Aorta (tissue), 5 donors: ENCODE measurements at places on chromosomes 11 and 22. TPM values are rescaled to one million over a fixed set of nuclear protein-coding genes. Genes with fewer than 3 reads are reported as not detected.

The ABCC8 gene
- total RNA-seq, result 0.32 TPM

The PTDSS2 gene
- total RNA-seq, result 19.2 TPM

The SCN3B gene
- 1.3 TPM for total RNA-seq

The MYRF gene
- 1.1 TPM for total RNA-seq

The RFPL1 gene
- total RNA-seq, result not detected

The CASP5 gene
- total RNA-seq, result 0.88 TPM

The RHOD gene
- total RNA-seq, result 19.4 TPM

The VPS26B gene
- total RNA-seq, result 42.9 TPM

The SERPIND1 gene
- total RNA-seq, result 0.15 TPM

The PTPMT1 gene
- total RNA-seq, result 26.1 TPM

The PLEKHA7 gene
- total RNA-seq, result 9.9 TPM

The GGT1 gene
- total RNA-seq, result 14.2 TPM

The MAPK8IP2 gene
- total RNA-seq, result 0.26 TPM

The H19 gene
- 318 TPM for total RNA-seq

DNA sequence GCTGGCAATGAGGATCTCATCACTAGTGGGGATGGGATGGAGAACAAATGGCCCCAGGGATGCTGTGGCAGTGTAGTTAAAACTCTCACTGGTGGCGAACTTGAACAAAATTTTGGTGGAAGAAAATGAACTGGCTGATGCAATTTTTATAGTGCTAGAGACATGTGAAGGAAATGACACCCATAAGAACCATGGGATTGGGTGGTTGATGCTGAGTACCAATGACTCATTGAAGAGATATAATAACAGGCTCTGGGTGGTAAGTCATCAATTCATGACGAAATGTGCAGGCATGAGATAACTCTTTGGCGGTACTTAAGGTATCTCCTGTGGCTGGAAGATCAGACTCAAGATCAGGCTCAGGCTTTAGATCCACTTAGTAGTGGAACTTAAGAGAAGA is 172.9 kb upstream of the DDI1 start:
- DNase-seq, result no peak

GRCh38 chr11:75775056-75775455 is 6.5 kb downstream of the DGAT2 start:
- DNase-seq, result peak; percentile 5

GRCh38 chr11:122122179-122122578 is 6.2 kb upstream of the BLID start:
- DNase-seq, result no peak

- peak; percentile 46 for DNase-seq
These were observed 24.1 kb upstream of the WNT11 start for GRCh38 chr11:76230392-76230791.

DNA sequence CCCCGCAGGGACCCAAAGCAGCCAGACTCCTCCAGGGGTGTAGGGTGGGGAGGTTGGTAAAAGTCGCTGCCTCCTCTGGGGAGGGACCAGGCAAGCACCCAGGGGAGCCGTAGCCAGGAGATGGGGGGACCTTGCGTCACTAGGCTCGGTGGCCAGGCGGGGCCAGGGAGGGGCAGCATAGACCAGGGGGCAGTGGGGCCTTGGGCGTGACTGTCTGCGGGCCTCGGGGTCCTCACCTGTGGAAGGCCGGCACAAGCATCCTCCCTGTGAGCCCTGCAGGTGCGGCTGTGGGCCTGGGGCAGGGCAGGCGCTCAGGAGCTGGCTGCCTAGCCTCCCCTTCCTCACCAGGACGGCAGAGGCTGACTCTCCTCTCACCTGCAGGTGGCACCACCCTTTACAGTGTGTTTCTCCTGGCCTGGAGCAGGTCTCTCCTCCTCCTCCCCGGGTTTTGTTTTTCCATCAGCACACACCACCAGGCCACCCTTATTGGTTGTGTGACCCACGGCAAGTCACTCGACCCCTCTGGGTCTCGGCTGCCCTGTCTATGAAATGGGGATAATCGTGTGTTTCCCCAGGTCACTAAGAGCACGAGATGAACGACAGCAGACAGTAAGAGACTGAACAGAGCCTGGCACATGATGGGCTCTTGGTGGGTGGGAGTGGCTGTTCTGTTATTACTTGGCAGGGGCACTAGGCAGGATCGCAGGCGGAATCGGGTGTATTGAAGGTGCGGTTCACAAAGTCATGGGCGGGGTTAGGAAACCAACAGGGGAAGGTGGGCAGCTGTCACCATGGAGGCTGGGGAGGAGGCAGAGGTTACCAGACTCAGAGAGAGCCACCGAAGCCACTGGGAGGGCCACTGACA is 52.7 kb downstream of the FLRT1 start:
- no peak for DNase-seq

- peak; percentile 88 for DNase-seq
These were observed 922 bp upstream of the CSNK1E start for GRCh38 chr22:38317995-38318715.

GRCh38 chr11:88405853-88406252 is 68.3 kb upstream of the CTSC start:
- DNase-seq, result no peak

GRCh38 chr11:70688142-70688541 is 289.8 kb downstream of the CTTN start:
- DNase-seq, result no peak

GRCh38 chr22:20203552-20204201 is 52.8 kb upstream of the CCDC188 start:
- DNase-seq, result no peak

- DNase-seq, result peak; percentile 83
These were observed 2.3 kb downstream of the CASTOR1 start for GRCh38 chr22:30286813-30287647.

GRCh38 chr11:47099214-47099917 is 77.3 kb downstream of the ARFGAP2 start:
- DNase-seq, result no peak

DNA sequence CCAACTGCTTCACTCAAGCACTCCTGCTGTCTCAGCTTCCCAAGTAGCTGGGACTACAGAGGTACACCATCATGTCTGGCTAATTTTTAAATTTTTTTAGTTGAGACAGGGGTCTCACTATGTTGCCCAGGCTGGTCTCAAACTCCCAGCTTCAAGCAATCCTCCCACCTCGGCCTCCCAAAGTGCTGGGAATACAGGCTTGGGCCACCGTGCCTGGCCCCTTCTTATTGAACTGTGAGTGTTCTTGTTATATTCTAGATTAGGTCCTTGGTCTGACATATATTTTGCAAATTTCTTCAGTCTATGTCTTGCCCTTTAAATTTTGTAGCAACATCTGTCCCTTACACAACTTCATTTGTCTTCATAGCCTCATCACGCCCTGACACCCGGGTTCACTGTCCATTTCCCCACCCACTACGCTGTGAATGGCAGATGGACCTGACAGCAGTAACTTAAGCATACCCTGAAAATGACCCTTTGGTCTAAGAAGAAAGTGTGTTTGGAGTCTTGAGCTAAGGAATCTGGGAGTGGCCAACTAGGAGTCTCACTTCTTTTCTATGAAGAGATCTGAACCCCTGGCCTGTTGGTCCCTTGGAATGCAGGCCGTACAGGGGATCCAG is 4.2 kb upstream of the FAM118A start:
- DNase-seq, result no peak

- DNase-seq, result no peak
These were observed 137.5 kb upstream of the SYT13 start for GRCh38 chr11:45423475-45424120.

- DNase-seq, result no peak
These were observed 357.2 kb downstream of the OPCML start for GRCh38 chr11:133175103-133175502.

GRCh38 chr11:123754101-123754568 is at the start of gene OR6X1:
Gene OR6X1, minus strand, starts transcription at chr11:123754518. Its CDS starts 0 bp downstream, at chr11:123754518.
- no peak for DNase-seq

DNA sequence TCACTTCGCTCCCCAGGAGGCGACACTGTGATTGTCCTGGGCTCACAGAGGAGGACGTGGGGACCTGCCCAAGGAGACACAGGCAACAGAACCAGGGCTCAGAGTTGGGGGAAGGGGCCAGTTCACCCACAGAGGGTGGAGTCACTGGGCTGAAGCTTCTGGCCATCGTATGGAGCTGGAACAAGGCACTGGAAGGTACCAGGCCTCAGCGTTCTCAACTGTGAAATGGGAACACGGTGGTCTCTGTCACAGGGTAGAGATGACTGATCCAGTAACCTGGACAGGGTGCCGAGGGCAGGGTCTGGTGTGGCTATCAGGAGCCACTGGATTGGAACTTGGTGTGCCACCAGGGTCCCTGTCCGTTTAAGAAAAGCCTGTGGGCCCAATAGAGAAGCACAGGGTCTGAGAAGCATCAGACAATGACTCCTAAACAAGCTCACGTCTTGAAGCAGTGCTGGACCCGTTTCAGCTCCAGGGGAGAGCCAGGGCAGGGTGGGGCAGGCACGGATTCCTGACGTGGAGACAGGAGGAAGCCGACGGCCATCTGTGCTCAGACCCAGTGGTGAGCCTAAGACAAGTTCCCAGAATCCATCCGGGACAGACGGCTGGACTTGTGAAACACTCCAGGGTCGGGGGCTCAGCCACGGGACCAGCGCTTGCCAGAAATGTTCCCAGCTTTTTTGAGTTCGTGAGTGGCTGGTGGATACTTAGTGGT is 25.0 kb upstream of the KCNQ1OT1 start:
- DNase-seq, result no peak

GRCh38 chr11:58647866-58648265 is 25.4 kb downstream of the CNTF start:
- no peak for DNase-seq

- DNase-seq, result no peak
These were observed 365.7 kb upstream of the CADM1 start for GRCh38 chr11:115869780-115870431.

DNA sequence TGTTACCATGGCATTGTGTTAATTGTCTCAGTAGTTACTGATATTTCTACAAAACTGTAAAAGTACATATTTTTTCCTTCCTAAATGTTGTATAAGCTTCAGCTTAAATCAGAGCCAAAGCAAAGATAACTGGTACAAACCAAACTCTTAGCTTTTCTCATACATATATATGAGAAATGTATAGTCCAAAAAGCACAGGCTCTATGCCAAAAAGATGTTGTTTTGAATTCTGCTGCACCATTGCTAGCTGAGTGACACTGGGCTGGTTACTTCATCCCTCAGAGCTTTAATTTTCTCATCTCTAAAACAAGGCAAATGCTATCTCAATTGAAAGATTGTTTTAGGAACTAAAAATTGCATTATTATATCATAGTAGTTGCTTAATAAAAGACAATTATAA is 6.7 kb upstream of the GRIA4 start:
- no peak for DNase-seq

DNA sequence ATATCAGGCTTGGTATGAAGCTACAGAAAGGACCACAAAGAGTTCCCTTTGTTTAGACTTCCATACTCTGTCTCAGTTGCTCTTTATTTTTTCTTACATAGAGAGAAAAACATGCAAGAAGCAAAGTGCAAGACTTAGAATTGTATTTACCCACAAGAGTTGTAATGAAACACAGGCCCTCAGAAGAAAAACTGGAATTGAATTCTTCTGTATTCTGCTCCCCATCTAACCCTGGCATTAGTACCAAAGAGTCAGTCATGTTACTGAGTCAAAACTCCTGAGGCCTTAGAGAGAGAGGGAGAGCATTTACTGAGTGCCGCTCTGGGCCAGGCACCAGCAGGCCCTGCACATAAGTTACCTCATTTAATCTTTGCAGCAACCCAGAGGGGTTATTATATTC is 43.9 kb upstream of the DLAT start:
- DNase-seq, result no peak

GRCh38 chr11:115077740-115078139 is 399.4 kb downstream of the NXPE2 start:
- DNase-seq, result no peak

DNA sequence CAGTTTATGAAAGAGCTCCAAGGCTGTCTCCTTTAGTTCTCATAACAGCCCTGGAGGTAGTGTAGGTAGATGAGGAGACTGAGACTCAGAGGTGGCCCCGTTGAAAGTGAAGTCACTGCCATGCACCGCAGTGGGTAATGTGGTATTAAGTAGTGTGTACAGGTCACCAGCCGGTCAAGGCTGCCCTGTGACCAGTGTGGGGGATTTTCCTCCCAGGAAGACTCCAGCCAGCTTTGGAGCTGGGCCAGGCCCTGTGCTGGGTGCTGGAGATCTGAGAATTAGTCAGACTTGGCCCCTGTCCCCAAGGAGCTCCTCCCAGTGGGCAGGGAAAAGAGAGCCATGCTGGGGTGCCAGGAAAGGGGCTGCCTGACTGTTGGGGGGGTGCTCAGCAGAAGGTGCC is 5.3 kb downstream of the OMP start:
- DNase-seq, result peak; percentile 90

GRCh38 chr11:86118253-86118652 is 49.4 kb upstream of the PICALM start:
- DNase-seq, result no peak

DNA sequence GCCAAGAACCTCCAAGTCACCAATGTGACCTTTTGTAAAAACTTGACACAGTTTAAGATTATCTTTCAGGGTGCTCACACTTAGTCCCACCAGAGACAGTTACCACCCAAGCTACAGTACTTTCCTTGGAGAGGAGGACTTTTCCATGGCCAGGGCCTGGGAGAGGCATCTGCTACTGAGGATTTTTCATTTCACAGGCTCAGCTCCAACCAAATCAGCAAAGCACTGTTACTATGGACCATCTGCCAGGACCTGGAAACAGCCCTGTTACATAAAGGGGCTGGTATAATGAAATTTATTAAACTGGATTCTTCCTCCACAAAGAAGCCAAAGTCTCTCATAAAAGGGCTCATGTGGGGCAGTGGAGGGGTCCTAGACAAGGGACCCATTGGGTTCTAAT is 38.6 kb downstream of the SERGEF start:
- DNase-seq, result no peak

GRCh38 chr11:2698386-2699184 is 1.2 kb downstream of the KCNQ1OT1 start:
- DNase-seq, result peak; percentile 12

DNA sequence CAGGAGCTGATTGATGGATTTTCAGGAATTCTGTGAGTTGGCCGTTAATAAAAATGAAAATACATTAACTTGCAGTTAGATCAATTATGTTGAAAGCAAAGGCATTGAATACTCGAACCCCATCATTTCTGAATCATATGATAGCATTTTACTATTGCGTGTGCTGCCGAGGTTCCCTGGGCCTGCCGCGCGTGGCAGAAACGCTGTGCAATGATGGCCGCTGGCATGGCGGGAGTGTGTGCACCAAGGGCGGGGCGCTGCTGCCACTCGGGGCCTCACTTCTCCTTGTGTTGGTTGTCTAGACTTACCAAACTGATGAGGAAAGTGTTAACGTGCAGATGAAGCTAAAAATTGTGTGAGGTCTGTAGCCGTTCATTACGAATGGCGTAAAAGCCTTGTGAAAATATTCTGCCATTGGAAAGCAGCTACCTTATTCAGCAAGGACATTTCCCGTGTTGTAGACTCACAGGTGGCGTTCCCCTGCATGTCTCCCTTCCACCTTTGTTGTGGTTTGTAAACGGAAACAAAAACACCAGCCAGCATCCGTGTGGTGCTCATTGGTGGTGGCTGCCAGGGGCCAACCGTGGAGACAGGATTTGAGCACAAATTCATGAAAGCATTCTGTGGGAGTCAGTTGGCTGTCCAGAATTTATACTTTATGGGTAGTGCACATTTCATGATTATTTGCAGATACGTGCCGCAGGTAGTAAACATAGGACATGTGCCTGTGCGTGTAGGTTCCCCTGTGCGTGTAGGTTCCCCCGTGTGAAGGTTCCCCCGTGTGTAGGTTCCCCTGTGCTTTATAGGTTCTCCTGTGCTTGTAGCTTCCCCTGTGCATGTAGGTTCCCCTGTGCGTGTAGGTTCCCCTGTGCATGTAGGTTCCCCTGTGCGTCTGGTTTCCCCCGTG is 5.9 kb upstream of the GRAMD4 start:
- no peak for DNase-seq

GRCh38 chr11:28269586-28269985 is 161.4 kb downstream of the METTL15 start:
- DNase-seq, result no peak
